ENCODE measurements at places on chromosomes 1 and 21.

DNA sequence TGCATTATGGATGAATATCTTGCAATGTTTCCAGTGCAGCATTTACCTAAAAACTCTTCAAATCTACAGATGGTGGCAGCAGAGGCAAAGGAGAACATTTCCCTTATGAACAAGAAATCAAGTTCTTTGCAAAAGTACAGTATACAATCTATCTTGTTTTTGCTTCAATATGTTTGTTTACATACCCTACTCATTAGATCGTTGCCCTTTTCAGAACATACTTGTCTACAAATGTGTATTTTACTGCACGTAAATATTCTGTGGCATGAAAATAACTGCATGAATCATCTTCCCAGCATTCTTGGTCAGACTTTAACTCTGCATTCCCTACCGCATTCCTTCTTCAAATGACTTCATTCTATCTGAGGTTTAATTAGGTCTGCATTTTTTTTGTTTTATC lies 212.7 kb downstream of the ZP4 start:
- no peak for DNase-seq

DNA sequence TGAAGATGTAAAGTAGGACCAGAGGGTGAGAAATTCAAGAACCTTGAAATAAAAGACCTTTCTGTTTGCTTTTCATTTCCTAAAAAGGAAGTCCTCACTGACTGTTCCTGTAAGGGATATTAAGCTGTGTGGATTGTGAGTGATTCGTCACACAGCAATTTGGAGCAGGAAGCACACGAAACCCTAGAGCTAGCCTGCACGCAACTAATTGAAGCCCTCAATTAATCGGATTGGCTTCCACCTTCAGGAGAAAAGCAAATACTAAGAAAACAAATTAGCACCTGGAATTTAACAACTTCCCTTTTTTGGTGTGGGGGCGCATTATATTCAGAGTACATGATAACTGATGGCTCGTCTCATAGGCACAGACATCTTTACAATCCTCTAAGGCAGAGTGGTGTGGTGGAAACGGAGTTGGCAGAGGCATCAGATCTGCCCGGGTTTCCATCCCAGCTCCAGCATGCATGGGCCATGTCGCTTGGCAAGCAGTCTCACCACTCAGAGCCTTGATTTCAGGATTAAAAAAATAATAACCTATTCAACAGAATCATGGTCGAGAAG lies 95.2 kb downstream of the KCNJ15 start:
- no peak for DNase-seq

- DNase-seq = no peak
Observed at GRCh38 chr1:82948386-82948785, 1050.5 kb downstream of the TTLL7 start.

- no peak for DNase-seq
Observed at GRCh38 chr1:156667610-156667967, 9.6 kb downstream of the NES start.

GRCh38 chr21:41701749-41702148 lies 65.1 kb downstream of the RIPK4 start:
- no peak for DNase-seq

DNA sequence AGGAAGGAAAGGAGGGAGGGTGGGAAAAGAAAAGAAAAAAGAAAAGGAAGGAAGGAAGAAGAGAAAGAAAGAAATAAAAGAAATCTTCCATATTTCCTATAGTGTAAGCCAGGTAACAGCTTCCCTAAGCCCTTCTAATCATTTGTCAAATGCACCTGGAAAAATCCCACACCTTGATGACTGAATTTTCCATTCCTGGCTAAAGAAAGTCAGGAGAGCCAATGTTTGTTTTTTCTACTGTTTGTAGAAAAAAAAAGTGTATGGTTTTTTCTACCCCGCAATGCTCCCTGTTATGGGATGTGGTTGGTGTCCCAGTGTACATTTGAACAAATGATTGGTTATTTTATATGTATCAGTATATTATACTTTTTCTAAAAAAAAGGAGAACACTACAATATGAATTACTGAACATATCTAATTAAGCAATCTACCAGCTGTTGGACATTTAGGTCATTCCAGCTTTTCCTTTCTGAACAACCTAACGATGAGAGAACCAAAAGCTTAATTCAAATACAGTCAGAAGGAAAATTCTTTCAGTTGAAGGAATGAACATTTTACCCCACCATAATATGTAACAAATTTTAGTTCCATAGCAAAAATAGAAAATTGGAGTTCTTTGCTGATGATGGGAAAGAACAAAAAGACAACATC lies 355.0 kb downstream of the SETD4 start:
- no peak for DNase-seq

DNA sequence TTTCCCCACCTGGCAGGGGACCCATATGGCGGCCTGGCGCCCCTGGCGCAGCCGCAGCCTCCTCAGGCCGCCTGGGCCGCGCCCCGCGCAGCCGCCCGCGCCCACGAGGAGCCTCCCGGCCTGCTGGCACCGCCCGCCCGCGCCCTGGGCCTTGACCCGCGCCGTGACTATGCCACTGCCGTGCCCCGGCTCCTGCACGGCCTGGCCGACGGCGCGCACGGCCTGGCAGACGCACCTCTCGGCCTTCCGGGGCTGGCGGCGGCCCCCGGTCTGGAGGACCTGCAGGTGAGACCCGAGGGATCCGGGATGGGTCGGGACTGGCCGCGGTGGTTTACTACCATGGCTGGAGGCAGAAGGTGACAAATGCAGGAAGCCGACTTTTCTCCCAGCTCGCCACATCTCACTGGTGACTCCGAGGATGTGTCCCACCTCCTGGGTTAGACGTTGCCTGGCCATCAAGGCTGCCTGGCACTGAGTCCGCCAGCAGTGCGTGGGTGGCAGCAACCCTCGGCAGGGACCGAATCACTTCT lies 1.1 kb downstream of the TFAP2E start:
- DNase-seq = no peak

DNA sequence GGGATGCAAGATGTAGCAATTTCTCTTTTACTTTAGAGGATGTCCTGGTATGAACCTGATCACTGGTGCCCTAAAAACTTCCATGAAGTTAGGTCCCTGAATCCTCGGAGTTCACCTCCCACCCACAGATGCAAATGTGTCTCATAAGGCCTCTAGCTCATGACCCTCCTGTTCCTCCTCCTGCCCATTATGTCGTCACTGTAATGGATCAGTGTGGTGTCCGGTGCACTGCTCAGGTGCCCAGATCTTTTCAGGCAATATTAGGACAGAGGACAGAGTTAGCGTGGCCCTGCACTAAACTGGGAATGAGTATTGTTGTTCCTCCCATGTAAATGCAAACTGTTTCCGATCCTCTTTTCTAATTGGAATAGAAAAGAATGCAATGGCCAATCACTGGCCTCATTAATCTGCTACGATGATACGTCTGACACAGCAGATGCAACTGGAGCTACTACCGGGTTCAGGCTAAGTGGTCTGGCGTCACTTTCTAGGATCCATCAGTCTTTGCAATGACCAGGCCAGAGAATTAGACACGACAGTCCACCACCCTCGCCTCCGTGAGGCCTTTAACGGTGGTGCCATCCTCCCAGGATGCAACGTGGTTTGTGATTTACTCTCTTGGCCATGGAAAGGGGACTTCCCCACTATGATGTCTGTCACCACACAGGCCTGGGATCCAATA lies 3.4 kb upstream of the COL6A2 start:
- no peak for DNase-seq

- DNase-seq = no peak
Observed at GRCh38 chr1:223217781-223218180, 74.7 kb upstream of the TLR5 start.

DNA sequence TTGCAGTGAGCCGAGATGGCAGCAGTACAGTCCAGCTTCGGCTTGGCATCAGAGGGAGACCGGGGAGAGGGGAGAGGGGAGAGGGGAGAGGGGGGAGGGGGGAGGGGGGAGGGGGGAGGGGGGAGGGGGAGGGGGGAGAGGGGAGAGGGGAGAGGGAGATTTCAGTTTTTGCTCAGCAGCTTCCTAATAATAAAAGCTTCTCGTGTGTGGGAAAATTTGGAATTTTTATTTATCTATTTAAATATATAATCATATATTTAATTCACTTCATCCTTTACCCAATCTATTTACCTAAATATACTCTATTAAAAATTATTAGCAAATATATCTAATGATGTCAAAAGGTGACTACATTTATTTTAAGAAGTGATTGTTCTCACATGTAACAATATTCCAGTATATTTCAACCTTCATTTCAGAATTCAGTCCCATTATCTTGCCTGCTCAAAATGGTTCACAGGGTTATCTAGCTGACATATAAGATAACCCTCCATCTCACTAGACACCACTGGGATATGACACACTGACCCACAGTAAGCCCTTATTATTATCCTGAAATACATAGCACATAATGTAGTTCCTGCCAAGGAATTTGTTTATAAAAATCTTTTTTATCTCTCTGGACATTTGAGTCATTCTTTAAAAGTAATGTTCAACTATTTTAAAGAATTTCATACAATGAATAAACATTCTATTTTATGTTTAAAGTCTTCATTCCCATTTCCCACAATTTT lies 105.9 kb downstream of the GPATCH2 start:
- DNase-seq = no peak

DNA sequence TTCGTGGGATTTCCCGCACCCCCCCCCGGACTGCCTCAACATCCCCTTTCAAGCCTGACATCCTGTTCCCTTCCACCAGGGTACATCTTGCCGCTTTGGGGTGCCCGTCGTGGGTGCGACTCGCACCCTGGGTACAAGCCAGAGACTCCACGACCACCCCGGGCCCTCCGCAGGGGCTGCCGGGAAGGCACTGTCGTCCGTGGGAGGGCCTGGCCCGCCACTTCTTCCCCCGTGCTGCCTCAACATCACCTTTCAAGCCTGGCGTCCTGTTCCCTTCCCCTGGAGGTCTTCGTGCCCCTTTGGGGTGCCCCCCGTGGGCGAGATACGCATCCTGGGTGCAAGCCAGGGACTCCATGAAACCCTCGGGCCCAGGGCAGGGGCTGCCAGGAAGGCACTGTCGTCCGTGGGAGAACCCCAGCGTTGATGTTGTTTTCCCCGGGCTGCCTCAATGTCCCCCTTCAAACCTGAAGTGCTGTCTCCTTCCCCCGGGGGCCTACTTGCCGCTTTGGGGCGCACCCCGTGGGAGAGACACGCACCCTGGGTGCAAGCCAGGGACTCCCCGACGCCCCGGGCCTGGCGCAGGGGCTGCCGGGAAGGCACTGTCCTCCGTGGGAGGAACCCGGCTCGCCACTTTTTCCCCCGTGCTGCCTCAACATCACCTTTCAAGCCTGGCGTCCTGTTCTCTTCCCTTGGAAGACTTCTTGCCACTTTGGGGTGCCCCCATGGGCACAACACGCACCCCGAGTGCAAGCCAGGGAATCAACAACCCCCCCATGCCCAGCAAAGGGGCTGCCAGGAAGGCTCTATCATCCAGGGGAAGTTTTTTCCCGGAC lies 138.6 kb downstream of the LIPI start:
- DNase-seq = no peak

DNA sequence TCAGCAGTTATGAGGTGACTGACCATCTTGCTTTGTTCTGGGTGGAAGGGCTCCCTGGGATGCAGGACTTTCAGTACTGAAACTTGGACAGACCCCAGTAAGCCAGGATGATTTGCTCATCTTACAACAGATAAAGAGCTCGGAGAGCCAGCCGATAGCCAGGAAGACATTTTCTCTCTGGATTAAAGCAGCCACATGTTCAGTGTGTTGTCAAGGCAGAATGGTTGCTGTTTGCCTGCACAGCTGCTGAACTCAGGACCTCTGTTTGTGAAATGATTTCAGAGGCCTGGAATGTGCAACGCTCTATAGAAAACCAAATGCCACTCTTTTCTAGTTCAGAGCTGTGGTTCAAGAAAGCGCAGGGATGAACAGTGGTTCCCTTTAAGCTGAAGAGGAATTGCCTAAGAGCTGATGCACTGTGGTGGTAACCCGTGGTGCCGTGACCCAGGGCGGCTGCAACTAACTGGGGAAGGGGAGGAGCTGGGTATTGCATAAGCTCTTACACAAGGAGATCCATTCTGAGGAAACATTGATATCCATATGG lies 40.7 kb downstream of the CASQ2 start:
- DNase-seq = no peak

GRCh38 chr1:115031595-115031994 lies 2.0 kb downstream of the TSHB start:
- no peak for DNase-seq

DNA sequence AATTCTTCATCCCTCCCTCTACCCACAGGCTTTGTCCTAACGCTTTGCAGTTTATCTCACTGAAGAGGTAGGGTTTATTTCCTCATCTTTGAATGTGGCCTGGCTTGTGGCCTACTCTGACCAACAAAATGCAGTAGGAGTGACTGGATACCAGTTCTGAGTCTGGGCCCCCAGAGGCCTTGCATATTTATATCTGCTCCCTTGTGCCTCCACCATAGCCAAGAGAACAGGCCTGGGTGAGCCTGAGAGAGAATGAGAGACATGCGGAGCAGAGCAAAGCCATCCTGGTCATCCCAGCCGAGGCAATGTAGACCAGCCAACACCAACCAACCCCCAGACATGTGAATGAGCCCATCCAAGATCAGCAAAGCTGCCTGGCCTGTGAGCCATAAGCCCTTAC lies 30.3 kb downstream of the SMIM12 start:
- no peak for DNase-seq

DNA sequence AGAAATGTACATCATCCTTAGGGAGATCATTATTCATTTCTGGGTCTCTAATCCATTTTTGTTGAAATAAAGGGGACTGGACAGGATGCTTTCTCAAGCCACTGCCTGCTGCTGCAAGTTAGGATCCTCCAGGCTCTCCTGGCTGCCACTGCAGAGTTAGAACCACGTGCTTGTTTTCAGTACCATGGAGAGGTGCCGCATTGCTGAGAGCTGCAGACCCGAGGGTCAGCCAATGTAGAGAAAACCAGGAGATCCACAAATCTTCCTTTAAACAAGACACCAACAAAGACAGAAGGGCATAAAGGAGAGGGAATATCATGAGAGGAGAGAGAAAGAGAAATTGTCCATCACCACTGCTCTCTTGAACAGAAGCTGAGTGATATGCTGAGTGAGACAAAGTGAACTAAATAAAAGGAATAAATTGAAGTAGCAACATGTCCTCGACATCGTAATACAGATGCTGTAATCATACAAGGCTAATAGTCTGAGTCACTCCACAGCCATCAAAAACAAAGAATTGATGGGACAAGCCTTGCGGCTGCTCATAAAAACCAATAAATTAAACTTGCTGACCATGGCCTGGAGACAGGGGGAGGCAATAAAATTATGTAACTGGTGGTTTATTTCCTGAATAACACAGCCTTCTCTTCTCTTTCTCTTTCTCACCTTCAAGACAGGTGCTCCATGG lies 255.7 kb downstream of the OMA1 start:
- DNase-seq = no peak

GRCh38 chr1:81850495-81850894 lies 49.8 kb downstream of the ADGRL2 start:
- no peak for DNase-seq

GRCh38 chr1:65812065-65812464 lies 19.4 kb downstream of the PDE4B start:
- peak; percentile 54 for DNase-seq

DNA sequence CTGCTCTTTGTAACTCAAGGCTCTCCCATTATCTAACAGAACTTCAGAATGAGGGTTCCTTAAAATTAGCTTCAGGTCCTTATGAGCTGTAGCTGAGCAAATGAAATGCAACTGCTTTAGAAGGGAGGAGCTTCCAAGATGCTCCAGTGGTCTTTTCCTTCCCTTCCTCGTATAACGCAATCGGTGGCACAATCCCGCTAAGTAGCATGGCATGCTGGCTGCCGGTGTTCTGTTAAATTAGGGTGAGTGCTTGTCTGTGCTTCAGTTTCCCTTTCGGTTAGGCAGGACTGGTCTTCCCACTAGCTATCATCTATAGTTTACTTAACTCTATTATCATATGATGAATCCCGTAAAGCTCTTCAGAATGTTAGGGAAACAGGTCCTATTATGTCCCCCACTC lies 917 bp downstream of the KIAA0040 start:
- DNase-seq = no peak
